ENCODE measurements at places on chromosomes 11 and 22.
A peak's percentile ranks its signal among the peaks of the same experiment; 100 is the strongest.

- no peak for DNase-seq
Observed at GRCh38 chr11:86745571-86745970, 54.8 kb upstream of the PRSS23 start.

DNA sequence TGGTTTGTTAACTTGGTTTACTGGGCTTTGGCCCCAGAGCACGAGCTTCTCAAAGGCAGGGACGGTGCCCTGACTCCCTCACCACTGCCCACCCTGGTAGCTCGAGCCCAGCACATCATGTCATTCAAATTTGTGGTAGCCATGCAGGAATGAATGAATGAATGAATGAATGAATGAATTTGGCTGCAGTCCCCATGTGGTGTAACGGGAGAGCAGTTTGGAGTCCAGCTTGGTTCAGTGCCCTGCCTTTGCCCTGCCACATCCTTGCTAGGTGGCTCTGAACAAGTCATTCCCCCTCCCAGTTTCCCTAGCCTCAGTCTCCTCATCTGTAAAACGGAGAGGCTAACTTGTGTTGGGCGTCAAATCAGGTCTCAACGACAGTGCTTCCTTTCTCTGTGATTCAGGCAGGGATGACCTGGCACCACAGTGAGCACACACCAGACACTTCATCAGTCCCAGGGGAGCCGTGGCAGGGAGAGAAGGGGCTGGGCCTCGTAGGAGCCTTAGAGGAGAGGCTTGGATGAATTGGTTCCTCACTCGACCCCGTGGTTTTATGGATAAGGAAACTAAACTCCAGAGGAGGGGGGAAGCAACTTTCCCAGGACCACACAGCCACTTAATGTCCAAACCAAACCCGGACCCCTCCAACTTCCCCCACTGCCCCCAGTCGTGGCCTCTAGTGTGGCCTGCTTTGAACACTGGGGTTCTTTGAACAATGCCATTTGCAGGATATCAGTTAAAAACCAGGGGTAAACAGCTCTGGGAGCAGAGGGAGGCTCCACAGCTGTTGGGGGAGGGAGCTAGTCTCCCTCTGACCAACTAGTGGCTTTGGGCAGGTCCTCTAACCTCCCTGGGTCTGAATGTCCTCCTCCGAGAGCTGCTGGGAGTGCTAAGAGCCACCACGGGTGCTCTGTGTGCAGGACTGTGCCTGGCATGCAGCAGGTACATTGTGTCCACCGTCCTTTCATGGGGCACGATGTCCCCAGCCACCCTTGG lies 86.2 kb downstream of the CACNA1I start:
- DNase-seq: no peak

DNA sequence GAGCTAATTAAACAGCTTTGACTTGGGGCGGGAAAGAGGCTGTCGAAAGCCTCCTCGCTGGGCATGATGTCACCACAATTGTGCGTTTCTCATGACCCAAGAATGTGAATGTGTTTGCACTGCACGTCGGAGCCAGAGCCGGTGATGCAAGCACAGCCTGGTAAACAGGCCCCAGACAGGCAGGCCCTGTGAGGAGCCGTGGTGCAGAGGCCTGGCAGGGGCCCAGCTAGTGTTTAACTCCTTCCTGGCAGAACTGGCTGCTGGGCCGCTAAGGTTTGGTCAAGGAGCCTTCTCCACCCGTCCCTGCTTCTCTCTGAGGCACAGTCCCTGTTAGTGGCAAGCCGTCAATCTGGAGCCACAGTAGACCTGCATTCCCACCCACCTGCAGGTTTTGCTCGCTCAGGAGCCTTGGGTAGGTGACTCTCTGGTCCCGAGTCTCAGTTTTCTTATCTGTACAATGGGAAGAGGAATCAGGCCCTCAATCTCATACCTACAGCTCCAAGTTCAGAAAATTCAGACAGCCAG lies 25.4 kb upstream of the SMTN start:
- DNase-seq: peak; percentile 92

DNA sequence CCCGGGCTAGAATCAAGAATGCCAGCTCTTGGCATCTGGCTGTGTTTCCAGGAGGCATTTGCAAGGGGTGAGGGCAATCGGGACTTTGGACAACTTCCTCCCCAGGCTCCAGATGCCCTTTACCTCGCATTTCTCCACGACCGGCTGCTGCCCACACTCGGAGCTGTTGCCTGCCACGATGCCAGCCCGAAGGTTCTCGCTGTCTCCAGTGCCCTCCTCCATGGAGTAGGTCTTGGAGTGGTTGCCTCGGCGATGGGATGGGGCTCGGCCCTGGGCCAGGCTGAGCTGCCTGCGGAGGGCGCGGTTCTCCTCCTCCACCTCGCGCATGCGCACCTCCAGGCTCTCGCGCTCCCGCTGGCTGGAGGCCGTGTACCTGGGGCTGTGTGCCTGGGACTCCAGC lies 270.0 kb downstream of the LARGE1 start:
- DNase-seq: no peak

GRCh38 chr11:128471138-128471661 lies 116.2 kb downstream of the ETS1 start:
- DNase-seq: no peak

GRCh38 chr22:45579806-45580725 lies 77.4 kb downstream of the FBLN1 start:
- DNase-seq: no peak

DNA sequence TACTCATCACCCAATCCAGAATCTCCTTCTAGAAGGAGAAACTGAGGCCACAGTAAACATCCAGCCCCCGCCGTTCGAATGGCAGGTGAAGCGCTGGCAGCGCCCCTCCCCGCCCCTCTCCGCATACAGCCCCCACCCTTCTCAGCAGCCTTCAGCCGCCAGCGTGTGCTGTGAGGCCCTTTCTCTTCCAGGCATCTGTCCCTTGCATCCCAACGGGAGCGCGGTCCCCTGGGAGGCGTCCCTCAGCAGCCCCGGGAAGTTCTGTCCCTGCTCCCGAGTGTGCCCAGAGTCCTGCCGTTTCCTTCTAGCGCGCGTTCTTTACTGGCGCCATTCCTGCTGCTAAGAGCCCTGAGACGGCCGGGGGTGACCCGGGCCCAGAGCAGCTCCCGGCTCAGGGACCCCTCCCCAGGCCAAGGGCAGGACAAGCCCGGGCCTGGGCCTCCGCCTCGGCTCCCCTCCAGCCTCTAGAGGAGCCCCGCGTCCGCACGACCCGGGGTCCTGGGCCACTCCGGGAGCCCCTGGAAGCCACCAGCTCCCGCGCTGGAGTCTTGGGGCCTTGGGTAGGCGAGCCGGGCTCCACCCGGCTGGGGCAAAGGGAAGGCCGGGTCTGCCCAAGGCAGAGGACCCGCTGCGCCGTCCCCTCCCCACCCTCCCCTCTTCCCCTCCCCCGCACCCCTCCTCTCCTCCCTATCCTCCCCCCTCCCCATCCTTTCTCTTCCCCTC lies 450.4 kb downstream of the OPCML start:
- DNase-seq: no peak

GRCh38 chr22:22218302-22218701 lies 26.3 kb upstream of the VPREB1 start:
- DNase-seq: no peak

DNA sequence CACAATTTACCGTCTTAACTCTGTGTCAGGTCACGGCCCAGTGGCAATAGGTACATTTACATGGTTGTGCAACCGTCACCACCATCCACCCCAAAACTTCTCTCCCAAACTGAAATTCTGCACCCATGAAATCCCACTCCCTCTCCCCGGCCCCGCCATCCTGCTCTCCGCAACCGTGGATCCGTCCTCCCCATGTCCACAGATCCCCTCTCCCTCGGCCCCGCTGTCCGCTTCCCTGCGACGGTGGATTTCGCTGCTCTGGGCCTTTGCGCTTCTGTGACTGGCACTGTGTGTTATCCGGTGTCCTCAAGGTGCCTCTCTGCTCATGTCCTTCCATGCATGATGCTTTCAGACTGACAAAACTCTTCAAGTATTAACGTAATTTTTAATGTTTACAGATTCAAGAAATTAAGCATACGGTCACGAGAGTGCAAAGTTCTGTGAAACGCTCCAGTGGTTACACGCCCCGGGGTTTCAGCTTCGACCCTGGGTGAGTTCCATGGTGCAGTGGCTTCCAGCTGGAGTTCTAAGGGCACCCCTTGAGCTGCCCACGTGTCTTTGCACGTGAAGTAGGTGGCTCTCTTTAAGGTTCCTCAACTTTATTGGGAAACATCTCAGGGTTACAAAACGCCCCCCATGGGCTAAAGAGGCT lies 76.4 kb downstream of the KCNQ1 start:
- DNase-seq: peak; percentile 58

DNA sequence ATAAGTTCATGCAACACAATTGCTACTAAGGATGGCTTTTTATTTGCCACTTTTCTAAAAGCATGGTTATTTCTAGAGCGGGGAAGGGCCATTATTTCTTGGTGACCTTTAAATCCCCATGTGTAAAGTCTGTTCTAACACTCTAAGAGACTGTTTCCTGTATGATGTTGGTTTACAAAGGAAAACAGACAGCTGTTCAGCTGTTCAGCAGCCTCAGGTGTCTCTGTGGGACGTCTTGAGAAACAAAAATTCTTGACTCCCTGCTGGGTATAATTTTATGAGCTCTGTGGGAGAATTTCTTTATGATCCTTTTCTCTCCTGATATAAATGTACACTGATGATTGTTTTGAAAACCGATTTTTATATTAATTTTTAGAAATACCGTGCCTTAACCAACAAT lies 13.9 kb downstream of the MUC15 start:
- no peak for DNase-seq

- no peak for DNase-seq
Observed at GRCh38 chr11:67514116-67514515, 6.2 kb upstream of the CDK2AP2 start.

DNA sequence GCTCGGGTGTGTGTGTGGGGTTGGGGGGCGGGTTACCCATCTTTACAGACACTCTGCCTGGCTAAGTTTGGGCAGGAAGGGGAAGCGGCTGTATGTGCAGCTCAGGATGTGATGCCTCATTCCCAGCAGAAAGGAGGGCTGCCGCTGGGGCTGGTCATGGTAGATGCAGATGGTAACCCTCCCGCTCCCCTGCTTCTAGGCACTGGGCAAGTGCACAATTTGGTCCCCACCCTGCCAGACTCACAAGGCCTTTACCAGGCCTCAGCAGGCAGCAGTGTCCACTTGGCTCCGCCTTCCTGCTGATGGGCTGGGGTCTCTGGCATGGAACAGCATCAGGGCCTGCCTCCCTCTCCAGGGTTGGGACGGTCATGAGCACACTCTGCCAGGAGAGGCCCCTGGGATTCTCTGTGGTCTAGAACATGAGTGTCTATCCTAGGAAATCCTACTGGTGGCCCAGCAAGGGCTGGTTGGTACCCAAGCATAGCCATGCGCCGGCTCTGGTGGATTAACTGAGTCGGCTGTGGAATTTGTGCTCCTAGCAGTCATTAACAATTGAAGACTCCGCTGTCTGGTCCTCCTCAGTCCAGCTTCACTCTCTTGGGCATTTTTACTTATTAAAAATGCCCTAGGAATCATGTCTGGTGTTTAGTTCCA lies 4.2 kb downstream of the LMO1 start:
- DNase-seq: no peak

GRCh38 chr11:112785149-112785548 lies 176.1 kb upstream of the NCAM1 start:
- no peak for DNase-seq

DNA sequence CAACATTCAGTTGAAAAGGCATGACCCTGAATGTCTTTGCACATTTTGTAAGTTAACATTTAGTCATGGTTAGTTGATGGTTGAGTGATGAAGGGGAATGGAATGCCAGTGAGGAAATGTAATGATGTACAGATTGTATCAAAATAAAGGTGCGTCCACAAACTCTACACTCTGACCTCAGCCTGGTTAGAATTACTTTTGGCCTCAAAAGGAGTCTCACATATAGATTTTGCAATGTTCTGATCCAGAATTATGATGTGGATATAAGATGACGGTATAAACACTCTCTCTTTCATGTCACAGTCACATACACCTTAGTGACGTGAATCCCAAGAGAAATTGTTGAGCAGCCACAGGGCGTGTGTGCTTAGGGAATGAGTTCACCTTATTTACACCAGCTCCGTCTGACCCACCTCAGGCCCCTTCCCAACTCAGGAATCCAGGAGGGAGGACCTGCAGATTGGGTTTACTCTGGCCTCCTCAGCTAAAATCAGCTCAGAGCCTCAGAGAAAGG lies 100.1 kb downstream of the RDX start:
- DNase-seq: no peak

GRCh38 chr11:78061088-78061920 lies 2.4 kb upstream of the THRSP start:
- DNase-seq: no peak

DNA sequence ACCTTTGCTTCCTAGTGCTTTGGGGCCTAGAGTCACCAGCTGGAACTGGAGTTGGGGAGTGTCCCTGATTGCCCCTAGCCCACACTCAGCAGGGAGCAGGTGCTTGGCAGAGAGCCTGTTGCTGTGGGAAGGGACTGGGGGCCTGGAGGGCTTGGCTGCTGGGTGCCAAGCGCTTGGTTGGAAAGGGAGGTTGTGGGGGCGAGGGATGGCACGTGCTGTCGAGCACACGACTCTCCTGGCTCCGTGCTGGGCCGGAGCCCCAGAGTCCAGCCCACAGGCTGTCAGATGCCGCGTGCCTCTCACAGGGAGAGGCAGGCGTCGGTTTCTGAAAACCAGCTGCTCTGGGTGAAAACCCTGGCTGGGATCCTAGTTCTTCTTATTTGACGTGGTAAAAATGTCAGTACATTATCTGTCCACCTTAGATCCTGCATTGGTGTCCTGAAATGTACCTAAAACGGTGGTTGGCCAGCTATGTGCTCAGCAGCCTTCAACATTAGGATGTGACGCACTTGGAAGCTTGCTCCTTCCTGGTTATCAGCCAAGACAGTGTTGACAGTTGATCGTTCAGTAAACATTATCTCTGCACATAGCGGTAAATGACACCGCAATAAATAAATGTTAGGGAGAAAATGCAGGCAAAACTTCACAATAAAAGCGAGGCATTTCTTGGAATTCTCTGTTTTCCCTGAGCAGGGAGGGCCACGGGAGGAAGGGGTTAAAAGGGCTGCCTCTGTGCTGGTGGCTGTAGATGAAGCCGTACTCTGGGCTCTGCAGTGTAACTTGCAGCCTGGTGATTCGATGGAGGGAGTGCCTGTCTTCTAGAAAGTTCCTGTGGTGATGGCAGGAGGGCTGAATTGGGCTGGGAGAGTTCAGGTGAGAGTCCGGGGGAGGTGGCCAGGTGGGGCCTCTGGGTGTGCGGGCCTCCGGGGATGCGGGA lies 29.2 kb downstream of the GRAMD4 start:
- peak; percentile 46 for DNase-seq

DNA sequence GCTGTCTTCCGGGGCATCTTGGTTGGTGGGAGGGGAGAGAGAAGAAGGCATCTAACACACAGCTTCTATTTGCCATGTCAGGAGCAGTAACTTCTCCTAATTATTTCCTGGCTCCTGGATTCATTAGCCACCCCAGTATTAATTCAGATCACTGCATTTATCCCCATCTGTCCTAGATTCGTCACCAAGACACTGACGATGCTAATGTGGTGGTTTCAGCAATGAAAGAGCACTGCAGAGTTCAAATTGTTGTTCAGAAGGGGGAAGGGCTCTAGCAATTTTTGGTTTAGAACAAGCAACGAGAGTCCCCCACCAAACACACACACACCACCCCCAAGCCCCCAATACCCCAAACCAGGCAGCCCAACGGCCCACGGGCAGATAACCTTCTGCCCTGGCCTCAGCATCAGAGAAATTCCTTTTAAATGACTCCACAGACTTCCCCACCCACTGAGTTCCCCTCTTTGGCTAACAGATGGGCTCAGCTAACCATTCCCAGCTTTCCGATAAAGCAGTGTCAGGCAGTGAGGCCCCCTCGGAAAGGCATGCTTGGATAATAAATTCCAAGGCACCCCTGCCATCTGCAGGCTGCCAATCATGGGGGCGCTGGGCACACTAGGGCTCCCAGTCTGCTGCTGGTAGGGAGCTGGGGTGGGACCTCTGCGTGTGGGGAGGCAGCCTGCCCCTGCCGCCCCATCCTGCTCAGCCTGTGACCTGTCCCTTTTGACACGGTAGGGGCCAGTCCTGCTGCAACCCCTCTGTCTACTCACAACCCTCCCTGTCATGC lies 453.5 kb downstream of the MIAT start:
- DNase-seq: no peak

Measured in left lung (tissue), 14 donors.